Pancreas (tissue), 10 donors: ENCODE measurements at places on chromosomes 1 and 21.

GRCh38 chr1:204126956-204127355 lies 24.9 kb downstream of the ETNK2 start:
- DNase-seq: no peak

- DNase-seq: no peak
Measured at GRCh38 chr1:44408212-44408582, 3.1 kb downstream of the RNF220 start.

GRCh38 chr1:15626269-15626950 lies 9.2 kb downstream of the DDI2 start:
- DNase-seq: no peak

DNA sequence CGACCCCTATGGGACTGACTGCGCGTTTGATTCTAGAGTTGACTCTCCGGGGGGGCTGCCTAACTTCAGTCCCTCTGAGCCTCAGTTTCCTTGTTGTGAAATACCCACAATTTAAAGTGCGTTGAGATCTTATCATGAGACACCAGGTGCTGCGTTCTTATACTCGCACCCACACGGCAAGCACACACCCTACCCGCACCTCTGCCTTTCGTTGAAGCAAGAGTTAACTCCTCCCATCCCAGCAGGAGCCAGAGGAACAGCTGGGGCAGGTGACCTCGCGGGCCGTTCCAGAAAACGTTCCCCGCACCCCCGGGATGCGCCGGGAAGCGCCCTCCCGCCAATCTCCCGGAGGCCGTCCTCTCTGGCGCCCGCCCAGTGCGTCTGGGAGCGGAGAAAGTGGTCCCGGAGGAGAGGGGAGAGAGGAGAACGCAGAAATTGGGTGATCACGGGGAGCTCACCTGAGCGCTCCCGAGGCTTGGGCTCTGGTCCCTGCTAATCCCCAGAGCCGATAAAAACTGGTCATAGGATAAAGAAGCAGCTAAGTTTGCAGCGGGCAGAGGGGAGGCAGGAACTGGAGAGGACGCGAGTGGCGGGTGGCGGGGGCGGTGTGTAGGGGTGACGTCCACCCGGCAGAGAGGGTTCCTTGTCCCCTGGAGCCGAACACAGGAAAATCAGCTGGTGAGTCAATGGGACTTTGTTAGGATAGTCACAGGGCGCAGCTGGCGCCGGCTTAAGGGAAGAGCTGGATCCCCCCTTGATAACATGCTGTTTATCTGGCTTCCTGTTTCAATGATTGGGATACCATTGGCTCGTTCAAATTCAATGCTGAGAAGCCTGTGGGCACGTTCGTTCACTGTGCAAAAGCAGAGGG lies 869 bp downstream of the NAV1 start:
- DNase-seq: no peak

- no peak for DNase-seq
Measured at GRCh38 chr1:235945775-235946570, 79.3 kb upstream of the LYST start.

DNA sequence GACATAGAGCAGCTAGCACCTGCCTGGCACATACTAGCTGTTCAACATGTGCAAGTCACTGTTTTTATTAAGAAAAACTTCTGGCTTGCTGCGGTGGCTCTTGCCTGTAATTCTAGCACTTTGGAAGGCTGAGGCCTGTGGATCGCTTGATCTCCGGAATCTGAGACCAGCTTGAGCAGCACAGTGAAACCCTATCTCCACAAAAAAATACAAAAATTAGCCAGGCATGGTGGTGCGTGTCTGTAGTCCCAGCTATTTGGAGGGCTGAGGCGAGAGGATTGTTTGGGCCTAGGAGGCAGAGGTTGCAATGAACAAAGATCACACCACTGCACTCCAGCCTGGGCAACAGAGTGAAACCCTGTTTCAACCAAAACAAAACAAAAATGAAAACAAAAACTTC lies 27.7 kb upstream of the C8B start:
- DNase-seq: no peak

- peak; percentile 86 for DNase-seq
Measured at GRCh38 chr1:210143465-210144062, 89.0 kb upstream of the SERTAD4 start.

GRCh38 chr1:54653036-54653435 lies 11.4 kb downstream of the MROH7 start:
- no peak for DNase-seq

DNA sequence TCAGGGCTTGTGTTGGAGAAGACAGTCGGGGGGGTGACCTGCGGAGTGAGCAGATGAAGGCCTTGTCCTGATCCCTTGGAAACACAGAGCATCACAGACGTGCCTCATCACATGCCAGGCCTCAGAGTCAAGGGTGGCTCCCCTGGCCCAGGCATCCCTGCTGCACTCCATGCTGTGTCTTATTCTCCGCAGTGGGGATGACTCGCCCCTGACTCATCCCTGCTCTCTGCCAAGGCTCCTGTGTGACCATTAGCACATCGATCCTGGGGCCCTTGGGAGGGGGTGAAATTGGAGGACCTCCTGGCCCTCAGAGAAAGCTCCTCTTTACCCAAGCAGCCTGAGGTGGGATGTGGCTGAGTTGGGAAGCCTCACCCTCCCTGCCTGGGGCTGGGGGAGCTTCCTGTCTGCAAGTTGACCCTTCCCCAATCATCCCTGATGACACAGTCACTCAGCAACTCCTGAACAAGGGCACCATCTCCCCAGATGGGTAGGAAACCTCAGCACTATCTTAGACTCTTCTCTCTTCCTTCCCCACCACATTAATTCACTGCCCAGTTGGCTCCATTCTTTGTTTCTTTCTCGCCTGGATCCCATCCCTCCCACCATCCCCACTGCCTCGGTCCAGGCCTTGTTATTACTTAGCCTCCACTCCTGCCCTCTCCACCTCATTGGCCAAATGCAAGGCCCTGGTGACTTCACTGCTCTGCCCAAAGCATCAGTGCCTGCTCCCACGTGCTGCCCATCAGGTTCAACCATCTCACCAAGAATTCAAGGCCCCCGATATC lies 74.6 kb downstream of the CAMK2N1 start:
- no peak for DNase-seq

DNA sequence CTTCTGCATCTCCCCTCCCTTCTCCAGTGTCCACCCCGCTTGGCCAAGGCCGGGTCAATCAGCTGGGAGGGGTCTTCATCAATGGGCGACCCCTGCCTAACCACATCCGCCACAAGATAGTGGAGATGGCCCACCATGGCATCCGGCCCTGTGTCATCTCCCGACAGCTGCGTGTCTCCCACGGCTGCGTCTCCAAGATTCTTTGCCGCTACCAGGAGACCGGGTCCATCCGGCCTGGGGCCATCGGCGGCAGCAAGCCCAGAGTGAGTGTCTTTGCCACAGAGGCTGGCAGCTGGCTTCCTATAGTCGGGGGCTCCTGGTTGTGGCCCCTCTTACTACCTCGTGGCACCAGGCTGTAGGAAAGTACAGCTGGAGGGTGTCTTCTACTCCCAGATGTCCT lies 3.6 kb downstream of the PAX7 start:
- DNase-seq: no peak

DNA sequence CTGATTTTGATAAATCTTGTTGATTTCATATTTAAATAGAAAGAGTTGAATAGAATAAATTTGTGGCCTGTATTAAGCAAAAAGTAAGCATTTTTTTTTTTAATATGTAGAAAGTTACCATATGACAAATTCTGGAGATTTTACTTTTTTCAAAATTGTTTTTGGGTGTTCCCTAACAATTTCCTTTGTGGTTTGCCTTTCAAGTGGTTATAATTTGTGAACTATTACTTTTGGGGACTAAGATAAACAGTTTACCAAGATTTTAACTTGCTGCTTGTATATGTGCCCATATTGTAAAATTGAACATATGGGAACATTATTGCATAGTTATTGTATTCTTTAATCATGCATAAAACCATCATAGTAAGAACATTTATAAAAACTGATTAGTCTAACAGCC lies 34.6 kb downstream of the SLC30A7 start:
- DNase-seq: no peak

- DNase-seq: no peak
Measured at GRCh38 chr1:31931593-31932225, 6.5 kb downstream of the PTP4A2 start.

DNA sequence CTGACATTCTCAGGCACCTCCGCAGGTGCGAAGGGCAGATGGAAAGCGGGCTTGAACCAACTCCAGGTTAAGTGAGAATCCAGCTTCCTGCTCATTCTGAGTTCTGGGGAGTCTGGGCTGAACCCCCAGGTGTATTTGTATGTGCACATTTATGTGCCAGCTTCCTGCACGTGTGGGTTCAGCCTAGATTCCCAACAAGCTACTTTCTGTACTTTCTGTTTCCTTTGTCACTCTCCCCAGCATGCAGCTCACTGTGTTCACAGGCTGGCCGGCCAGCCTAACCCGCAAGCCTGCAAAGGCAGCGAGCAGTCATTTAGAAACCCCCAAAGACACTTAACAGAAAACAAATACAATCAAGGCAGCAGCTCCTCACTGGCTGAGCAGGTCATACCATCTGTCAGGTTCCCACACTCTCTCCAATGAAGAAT lies 1.3 kb upstream of the IL19 start:
- DNase-seq: no peak

DNA sequence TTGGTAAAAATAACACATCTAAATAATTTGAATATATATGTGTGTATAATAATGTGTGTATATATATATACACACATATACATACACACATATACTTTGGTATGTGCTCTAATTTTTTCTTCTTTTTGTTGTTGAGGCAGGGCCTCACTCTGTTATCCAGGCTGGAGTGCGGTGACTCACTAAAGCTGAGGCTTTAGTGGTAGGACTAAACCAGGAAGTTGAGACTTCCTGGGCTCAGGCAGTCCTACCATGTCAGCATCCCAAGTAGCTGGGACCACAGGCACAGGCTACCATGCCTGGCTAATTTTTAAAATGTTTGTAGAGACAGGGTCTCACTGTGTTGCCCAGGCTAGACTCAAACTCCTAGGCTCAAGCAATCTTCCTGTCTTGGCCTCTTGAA lies 46.7 kb upstream of the CXADR start:
- no peak for DNase-seq

GRCh38 chr1:161350671-161351070 lies 17.0 kb downstream of the CFAP126 start:
- no peak for DNase-seq

DNA sequence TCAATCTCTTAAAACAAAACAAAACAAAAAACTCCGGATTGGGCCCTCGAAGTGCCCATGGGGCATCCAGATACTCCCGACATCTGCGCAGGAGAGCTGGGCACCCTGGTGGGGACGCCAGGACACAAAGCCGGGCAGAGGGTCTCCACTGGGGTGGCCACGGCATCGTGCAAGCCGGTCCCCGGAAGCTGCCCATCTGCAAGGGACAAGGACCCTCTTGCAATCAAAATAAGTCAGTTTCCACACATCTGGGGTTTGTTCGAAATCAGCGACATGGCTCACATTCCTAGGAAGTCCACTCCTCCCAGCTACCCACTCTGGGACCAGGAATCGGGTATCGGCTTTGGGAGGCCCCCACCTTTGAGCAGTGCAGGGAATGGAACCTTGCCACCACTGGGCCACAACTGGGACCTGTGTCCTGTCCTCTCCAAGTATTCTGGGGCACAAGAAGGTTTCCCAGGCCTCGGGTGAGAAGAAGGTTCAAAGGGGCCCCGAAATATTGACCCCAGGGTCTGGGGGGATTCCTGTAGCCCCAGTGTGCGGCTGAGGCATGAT lies 4.6 kb upstream of the PRDM16 start:
- DNase-seq: no peak

- no peak for DNase-seq
Measured at GRCh38 chr1:25683177-25683576, 66.6 kb downstream of the MAN1C1 start.

DNA sequence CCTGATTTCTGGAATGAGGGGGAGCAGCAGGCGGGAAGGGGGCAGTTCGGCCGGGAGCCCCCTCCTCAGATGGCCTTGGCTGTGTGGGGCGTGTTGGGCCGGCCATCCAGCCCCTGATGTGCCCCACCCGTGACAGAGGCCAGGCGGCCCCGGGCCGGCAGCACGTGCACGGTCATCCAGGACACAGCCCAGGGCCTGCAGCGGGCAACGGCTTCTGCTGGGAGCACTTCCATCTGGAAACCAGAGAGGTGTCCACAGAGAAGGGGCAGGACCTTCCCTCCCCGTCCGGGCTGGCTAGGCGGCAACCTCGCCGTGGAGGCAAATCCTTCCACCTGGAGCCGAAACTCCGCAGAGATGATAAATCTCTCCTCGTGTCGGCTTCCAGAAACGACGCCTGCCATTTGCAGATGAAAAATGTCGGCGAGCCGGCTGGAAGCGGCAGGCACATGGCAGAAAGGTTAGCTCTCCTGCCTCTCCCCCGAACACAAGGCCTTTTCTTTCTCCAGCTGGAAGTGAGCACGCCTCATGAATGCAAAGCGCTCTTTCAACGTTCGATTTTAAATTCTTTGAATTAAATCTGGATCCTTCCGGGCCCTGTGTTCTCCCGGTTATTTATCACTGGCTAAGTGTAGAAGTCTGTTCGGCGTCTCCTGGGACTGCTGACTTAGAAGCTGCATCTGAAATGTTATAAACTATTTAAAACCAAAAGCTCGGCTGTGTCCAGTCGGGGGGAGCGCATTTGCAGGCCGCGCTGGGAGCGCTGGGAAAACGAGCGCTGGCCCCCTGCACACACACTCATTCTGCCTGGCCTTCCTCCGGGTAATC lies 9.4 kb upstream of the ACTRT2 start:
- DNase-seq: no peak
